ENCODE measurements at places on chromosomes 5 and 9.

DNA sequence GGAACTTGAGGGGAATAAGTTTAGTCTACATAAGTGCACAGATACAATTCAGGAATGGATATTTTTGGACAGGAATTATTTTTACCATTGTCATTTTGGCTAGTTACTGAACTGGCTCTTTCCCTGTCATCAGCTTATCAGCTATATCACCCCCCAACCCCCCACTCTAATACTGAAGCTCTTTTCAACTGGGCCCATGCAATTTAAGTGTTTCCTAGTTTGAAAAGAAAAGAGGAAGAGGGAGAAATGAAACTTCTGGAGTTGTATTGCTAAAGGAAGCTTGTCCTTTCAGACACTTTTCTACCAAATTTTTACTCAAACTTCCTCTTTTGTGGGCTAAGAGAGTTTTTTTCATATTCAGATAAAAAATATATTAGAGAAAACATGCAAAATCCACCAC is 18.5 kb upstream of the TIMD4 start:
- no peak for DNase-seq

- peak; percentile 88 for DNase-seq
Observed at GRCh38 chr5:180209137-180209581, at the start of gene RASGEF1C. RASGEF1C (minus strand) TSS chr5:180209211; CDS start chr5:180138052, 71,159 bp downstream.

- no peak for DNase-seq
Observed at GRCh38 chr5:17304282-17304681, 86.9 kb downstream of the BASP1 start.

DNA sequence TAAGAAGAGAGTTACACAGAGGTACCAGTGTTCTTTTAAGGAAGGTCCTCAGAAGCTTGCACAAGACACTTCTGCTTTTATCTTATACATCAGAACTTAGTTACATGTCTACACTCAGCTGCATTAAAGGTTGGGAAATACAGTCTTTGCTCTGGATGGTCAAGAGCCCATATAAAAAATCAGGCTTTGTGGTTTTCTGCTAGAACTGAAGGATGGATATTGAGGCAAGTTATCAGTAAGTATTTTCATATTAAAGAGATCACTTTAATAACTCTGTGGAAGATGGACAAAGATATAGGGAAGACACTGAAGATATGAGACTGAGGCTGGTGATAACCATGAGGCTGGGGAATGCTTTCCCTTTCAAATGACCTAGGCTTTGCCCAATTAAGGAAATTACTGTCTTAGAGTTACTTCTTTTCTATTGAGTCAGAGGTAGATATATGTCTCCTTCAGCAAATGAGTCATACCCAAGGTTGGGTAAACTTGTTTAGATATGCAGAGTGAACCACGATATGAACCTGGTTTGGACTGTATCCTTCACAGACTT is 87.0 kb upstream of the TNC start:
- DNase-seq: no peak

Measured in activated CD8-positive, alpha-beta memory T cell treated with anti-CD3 and anti-CD28 coated beads, Interleukin-2, amount 50 U/mL, for 48 hours (primary cell).